NCI-H1436 treated with DMSO at 0.1 percent for 48 hours (cell line): ENCODE measurements at places on chromosomes 4 and X.

DNA sequence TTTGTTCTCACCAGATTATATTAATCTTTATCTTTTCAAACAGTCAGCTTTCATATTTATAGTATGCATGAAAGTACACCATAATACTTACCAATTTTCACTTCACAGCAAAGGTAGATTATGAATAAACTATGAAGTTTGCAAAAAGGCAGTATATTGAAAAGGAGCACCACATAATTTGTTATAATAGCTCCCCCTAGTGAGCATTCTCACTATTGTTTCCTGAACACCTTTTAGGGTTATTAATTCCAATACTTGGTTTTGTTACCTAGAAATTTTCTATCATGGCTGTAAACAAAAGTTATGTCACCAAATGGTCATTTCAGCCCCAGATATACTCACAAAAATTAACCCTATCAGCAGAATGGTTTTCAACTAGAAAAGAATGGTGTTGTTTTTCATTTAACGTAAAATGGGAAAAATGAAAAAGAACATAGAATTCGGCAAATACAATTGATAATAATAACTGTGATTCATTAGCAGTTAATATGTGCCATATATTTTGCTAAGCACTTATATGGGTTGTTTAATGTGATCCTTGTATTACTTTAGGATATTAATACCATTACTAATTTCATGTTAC, 30.2 kb upstream of the NKX6-1 start:
- DNase-seq, result no peak

DNA sequence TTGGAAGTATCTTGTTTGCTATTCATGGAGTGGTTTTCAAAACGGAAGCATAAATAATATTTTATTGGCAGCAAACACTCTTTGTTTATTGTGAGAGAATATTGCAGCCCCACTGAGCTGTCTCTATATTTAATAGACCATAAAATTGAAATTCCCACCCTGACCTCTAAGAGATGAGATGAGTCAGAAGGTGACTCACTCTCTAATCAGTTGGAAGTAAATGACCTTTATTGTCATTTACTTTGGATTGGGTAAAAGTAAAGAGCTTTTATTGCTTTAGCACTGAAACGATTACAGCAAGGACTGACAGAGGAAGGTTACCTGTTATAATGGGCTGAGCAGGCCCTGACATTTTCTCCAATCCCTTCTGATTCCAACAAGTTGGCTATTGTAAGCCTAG, 55.0 kb downstream of the SYTL5 start:
- no peak for DNase-seq

GRCh38 chr4:163536091-163536490, 41.6 kb downstream of the TMA16 start:
- DNase-seq, result no peak

DNA sequence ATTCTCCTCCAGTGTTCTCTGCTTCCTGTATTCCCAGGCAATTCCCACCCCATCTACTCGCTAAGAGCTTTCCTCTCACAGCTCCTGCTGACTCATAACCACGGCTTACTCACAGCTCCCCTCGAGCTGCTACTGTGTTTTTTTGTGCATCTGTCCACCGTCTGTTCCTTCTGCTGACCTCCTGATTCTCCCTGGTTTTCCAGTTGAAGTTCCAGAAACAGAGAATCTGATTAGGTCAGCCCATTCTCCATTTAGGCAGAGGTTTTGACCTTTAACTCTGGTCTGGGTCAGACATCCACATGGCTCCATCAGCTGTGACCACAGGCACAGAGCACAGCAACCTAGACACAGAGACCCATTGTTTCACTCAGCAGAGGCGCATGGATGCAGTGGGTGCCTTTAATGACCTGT, 5.5 kb upstream of the SMIM20 start:
- DNase-seq, result no peak

DNA sequence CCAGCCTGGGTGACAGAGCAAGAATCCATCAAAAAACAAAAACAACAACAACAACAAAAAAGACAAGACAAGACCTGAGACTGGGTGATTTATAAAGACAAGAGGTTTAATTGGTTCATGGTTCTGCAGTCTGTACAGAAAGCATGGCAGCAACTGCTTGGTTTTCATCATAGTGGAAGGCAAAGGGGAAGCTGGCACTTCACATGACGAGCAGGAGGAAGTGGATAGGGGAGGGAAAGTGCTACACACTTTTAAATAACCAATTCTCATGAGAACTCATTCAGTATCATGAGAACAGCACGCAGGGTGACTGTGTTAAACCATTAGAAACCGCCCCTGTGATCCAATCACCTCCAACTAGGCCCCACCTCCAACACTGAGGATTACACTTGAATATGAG, 28.4 kb upstream of the SLC10A7 start:
- DNase-seq, result no peak

GRCh38 chr4:41216294-41217019, 2.1 kb upstream of the APBB2 start:
- DNase-seq, result peak; percentile 48

DNA sequence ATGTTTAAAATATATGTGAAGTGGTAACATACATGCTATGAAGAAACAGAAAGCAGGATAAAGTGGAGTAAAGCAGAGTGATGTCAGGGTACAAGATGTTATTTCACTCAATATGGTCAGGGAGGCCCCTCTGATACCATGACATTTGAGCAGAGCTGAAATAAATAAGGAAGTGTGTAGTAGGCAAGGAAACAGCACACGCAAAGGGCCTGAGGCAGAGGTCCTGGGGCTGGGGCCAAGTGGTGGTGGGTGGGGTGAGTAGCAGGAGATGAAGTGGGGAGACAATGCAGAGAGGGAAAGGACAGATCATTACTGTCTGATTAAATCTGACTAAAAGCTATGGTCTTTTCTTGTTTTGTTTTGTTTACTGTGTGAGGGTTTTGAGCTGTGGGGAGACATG, 61.1 kb downstream of the FAM13A start:
- no peak for DNase-seq

DNA sequence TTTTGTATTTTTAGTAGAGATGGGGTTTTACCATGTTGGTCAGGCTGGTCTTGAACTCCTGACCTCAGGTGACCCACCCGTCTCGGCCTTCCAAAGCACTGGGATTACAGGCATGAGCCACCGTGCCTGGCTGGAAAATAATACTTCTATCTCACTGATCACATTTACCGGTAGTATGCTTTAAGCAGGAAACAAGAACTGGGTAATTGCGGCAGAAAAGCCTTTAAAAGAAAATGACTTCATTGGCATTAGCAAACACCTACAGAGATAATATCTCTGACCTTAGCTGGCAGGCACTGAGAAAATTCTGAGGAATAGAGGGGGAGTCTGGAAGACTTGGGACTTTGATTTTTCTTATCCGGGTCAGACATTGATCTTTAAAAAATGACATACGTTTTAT, 78.5 kb downstream of the SHROOM3 start:
- no peak for DNase-seq

DNA sequence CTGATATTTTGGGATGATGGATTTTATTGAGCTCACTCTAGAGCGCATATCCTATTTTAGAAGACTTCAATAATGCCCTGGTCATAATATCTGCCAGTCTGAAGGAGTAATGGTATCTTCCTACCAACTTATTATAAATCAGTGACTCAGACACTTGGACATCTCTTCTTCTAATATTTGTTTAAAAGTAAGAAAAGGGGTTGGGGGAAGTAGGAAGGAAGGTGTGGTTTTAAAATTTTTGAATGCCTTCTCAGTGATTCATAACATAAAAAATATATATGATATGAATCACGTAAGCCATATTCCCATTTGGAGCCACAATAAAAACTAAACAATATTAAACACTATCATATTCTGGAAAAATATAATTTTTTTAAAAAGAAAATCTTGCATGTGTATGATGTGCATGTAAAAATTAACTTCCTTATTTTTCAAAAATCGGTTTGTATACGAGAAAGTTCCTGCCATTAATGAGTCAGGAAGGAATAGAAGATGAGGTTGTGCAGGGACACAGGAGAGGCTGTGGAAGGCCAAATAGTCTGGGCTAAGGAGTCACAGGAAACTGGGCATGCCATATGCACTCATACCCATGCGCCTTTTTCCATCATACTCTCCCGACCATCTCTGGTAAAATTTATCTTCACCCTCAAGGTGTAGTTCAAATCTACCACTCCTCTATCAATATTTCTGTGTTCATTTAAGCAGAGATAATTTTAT, 286.5 kb downstream of the EPHA5 start:
- DNase-seq, result no peak

DNA sequence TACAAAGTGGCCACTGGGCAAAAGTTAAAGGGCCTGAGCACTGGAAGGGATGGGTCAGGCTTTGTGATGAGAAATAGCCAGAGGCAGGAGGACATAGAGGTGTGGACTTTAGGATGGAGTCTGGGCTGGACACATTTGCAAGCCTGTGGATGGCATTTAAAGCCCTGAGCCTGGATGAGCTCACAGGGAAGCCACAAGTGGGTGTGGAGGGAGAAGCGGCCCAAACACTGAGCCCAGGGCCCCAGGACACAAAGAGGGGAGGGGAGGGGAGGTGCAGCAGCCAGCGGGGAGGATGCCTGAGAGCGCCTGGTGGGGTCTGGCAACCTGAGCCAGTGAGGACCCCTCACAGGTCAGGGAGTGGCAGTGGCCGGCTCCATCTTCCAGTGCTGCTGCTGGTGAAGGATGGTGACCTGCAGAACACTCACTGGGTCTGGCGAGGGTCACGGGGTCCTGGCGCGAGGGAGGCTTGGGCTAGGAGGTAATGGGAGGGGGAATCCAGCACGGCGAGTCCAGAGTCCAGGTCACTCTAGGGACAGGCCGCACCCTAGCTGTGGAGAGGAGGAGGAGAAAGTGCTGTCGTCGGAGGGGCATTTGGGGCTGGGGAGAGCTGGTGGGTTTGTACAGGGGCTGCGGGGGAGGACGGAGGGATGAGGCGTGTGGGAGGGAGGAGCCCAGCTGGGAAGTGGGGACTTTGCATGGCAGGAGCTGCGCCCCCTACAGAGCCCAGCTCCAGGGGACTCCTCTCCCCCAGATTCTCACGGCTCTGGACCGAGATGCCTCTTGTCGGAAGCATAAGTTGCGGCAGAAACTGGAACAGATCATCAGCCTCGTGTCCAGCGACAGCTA, 7.0 kb downstream of the LAGE3 start:
- no peak for DNase-seq

DNA sequence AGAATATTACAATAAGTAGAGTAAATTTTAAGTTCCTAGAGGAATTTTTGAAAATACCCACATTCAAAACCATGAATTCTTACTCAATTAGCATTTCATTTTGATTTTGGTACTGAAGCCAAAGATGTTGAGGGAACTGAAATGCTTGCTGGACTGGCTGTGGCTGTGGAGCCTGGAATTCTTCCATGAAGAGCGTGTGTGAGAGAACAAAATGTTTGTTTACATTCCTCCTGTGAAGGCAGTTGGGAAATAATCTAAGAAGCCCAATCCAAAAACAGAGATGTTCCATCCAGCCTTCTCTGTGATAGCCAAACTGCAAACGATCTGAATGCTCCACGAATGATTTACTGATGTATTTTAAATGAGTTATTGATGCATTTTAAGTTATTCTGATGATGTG, 3.8 kb upstream of the ADH1B start:
- DNase-seq, result no peak

GRCh38 chr4:165005352-165005925, 26.4 kb upstream of the TRIM60 start:
- DNase-seq, result no peak

GRCh38 chrX:129771266-129771995, 8.3 kb upstream of the SASH3 start:
- no peak for DNase-seq

DNA sequence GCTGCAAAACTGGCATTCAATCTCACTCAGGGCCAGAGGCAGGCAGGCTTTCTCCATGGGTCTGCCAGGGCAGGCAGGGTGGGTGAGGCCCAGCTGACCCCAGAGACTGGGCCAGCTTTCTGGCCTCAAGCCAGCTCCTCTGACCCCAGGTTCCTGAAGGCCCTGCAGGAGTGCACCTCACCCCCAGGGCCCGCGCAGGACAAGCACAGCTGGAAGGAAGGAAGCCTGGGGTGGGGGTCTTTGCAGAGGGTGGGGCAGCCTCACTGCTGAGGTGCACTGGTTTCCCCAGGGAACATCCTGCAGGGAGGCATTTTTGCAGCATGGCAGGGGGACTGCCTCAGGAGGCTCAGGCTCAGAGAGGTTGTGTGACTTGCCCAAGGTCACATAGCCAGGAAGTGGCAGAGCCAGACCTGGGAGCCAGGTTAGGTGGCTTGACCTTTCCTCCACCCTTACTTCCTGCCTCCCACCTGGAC, 31.5 kb upstream of the AFAP1 start:
- DNase-seq, result no peak

GRCh38 chr4:183354219-183354618, 32.0 kb upstream of the CLDN24 start:
- DNase-seq, result no peak

GRCh38 chr4:159455675-159456237, 352.9 kb downstream of the RAPGEF2 start:
- DNase-seq, result no peak

DNA sequence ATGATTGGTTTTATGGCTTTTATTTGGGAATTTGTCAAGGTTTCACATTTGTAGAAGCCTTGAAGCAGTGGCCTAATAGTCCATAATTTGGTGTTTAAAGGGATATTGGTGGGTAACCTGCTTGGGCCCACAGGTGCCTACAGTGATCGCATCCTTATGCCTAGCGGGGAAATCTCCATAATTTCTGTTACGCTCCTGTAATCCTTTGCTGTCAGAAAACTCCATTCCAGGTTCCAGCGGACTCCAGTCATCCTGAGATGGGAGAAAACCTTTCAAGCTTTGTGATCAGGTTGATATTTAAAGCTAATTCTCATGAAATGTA, 257.0 kb upstream of the JADE1 start:
- no peak for DNase-seq

DNA sequence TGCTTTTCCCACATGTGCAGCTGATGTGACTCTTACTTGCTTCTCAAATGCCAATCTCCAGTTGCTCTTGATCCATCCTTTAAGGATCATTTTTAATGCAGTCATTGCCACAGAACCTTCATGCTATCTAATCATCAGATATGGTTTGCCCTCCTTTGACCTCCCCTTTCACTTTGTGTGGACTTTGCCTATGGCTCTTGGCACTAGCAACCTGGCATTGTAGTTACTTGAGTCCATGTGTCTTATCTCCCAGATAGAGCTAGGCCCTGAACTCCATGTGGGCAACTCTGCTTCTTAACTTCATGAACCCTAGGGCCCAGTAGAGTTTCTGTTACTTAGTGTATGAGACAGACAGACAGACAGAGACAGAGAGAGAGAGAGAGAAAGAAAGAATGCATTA, 41.6 kb downstream of the MTM1 start:
- DNase-seq, result no peak

GRCh38 chr4:77817304-77818072, 1.7 kb downstream of the CNOT6L start:
- no peak for DNase-seq

DNA sequence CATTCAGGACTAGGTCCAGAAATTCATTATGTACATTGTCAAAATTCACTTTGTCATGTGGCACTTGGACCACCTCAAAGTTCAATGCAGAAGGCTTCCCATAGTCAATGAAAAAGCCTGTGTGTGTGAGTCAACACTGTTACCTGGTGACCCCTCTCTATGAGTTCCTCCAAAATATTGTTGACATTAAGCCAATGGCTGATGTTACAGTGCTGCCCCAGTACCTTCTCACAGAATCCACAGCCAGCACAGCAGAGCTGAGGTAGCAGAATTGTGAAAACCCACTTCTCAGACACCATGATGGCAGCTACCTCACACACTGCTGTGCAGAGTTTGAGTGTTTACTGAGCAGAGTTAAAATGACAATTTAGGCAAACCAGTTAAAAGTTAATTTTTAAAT, 22.4 kb upstream of the UGT2B4 start:
- no peak for DNase-seq

GRCh38 chr4:36872679-36873078, 371.9 kb upstream of the NWD2 start:
- no peak for DNase-seq
